ENCODE measurements at places on chromosomes 7 and 10.

GRCh38 chr10:17562614-17563013, 54.6 kb downstream of the HACD1 start:
- no peak for DNase-seq

DNA sequence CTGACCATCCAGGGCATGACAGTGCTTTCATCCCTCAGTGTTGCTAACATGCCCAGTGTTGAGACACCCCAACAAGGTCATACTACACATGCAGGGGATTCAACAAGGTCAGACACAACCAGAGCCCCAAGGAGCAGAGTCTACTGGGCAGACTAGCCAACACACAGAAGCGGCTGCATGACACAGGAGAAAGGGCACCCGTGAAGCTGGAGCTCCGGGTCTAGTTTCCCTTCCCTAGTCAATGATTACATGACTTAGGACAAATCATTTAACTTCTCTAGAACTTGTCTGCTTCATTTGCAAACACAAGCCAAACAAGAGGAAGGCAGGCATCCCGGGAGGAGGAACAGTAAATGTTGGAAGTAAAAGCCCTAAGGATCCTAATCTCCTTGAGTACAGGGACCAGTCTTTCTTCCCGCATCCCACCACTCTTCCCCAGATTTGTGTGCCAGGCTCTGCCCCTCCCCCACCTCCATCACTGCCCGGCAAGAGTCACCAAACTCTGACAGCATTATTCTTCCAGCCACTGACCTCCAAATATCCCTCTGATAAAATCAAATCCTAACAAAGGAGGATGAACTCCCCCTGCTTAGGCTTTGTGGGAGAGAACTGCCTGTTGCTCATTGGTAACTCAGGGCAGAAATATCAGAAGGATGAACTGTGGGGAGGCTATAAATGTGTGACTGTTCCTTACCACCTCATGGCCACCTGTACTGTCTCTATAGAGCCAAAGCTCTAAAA, 104.3 kb downstream of the KCNMA1 start:
- no peak for DNase-seq

- no peak for DNase-seq
Observed at GRCh38 chr10:104350127-104350635, 3.5 kb upstream of the CFAP58 start.

- no peak for DNase-seq
Observed at GRCh38 chr10:69901628-69902505, 100.2 kb downstream of the COL13A1 start.

GRCh38 chr10:124744102-124745050, at the start of gene FAM53B:
FAM53B (minus strand) TSS chr10:124744378; CDS start chr10:124706713, 37,665 bp downstream.
- no peak for DNase-seq

- DNase-seq, result no peak
Observed at GRCh38 chr10:1685699-1686490, 51.4 kb downstream of the ADARB2 start.

GRCh38 chr7:87129848-87130247, 22.4 kb upstream of the DMTF1 start:
- DNase-seq, result no peak

DNA sequence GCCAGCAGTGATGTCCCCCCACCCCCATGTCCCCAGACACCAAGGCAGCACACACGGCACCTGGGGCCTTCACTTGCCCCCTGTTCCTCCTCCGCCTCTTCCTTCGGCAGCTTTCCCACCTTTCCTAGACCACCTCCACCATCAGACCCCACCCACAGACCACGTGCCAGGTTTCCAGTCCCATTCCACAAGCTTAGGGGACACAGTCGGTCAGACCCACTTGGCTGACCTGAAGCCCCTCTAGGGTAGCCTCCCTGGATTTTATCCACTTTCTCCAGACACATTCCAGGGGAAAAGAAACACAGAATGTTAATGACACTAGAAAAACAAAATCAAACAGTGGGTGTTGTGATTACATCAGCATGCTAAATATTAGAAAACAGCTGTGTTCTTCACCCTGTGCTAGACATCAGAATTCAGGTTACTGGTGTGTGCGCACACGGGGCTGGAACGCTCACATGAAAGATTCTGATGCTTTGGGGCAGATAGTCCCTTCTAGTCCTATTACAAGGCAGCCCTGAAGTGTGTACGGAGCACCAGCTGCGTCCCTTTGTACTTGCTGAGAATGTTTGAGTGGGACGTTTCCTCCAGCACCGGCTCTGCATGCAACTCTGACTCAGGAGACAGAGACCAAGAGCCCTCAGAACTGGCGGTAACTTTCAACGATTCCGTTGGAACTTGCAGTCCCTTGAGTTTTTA, 75.5 kb upstream of the PPP2R2D start:
- no peak for DNase-seq

Measured in cerebellar nuclear complex (tissue), 1 donor.